ENCODE measurements at places on chromosomes 6 and 20.

- ATAC-seq, result no peak
Measured at GRCh38 chr6:157013649-157014304, 236.6 kb downstream of the ARID1B start.

GRCh38 chr6:30870546-30870945, 13.8 kb upstream of the DDR1 start:
- no peak for ATAC-seq

GRCh38 chr20:37642246-37642645, 51.6 kb upstream of the CTNNBL1 start:
- ATAC-seq, result no peak

DNA sequence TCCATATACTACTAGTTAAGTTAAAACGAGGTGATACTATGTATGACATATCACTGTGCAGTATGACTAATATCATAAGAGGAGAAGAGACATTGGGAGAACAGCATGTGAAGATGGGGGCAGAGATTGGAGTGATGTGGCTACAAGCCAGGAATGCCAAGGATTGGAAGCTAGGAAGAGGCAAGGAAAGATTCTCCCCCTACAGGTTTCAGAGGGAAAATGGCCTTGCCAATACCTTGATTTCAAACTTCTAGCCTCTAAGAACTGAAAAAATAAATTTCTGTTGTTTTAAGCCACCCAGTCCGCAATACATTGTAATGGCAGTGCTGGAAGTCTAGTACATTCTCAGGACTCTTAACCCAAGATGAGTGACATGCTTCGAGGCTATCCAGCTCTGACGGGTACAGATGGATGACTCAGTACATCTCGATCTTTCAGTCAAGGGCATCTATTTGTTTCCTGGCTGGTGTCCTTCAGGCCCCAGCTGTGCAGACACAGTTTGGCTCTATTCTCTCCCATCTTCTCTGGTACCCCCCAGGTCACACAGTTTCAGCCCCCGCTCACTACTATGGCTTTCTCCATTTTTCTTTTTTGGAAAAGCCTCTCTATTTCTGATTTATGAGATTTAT, 55.5 kb upstream of the THEMIS start:
- no peak for ATAC-seq

GRCh38 chr20:19937218-19937617, 79.9 kb upstream of the NAA20 start:
- no peak for ATAC-seq

DNA sequence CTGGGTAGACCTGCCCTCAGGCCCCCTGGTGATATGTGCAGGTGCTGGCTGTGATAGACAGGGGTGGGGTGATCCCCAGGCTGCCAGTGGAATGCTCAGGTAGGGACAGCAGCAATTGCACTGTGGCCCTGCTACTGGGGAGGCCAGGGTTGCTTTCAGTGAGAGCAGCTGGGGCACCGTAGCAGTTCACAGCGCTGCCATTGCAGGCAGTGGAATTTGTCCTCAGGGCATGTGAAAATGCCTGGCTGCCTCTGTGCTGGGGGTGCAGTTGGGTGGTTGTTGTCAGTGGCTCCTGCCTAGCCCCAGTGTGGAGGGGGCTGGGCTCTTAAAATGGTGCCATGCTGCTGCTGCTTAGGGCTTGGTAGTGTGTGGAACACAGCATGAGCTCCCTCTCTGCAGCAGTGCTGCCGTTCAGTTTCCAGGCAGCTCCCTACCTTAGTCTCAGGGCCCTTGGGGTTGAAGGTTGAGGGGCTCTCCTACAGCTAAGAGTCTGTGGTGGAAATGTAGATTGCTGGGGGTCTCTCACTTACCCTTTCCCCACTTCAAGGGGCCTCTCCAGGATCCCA, 23.6 kb downstream of the GJA10 start:
- no peak for ATAC-seq

DNA sequence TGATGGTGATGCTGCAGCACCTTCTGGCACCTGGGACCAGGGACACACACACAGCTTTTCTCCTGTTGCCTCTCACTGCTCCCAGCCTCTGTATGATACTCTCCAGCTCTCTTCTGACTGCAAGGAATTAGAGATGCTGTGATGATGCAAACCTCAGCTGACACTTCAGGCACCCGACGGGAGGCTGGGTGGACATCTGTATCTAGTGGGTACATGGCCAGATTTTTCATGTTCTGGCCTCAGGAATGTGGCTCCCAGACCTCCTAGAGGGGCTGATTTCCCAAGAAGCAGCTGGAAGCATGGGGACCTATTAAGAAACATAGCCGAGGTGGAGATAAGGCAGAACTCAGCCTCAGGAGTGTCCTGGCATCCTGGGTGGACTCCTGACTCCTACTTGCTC, 6.8 kb upstream of the EPB41L1 start:
- no peak for ATAC-seq

DNA sequence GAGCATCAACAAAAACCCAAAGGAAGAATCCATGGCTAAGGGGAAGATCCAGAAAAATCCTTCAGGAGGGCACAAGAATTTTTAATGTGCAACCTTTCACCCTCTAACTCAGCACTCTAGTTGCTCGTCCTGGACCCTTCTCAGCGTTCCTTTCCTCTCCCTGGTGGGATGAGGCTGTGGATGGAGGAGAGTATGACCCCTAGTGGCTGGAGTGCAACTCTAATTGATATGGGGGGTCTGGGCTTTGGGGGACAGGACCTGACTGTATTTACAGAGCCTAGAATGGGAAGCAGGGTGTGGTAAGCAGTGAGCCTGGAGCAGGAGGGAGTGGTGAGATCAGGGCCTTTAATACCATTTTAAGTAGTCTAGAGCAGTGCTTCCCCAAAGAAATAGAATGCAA, 83.9 kb upstream of the CEP85L start:
- ATAC-seq, result no peak

GRCh38 chr6:163311830-163312229, 102.7 kb upstream of the QKI start:
- ATAC-seq, result no peak

GRCh38 chr6:97077380-97077779, 152.9 kb downstream of the KLHL32 start:
- ATAC-seq, result no peak

GRCh38 chr6:92271091-92271490, 1148.3 kb downstream of the EPHA7 start:
- no peak for ATAC-seq

- ATAC-seq, result no peak
Measured at GRCh38 chr20:38169636-38170193, 4.6 kb upstream of the TGM2 start.

GRCh38 chr6:1535295-1535694, 74.4 kb upstream of the FOXC1 start:
- ATAC-seq, result peak; percentile 56

DNA sequence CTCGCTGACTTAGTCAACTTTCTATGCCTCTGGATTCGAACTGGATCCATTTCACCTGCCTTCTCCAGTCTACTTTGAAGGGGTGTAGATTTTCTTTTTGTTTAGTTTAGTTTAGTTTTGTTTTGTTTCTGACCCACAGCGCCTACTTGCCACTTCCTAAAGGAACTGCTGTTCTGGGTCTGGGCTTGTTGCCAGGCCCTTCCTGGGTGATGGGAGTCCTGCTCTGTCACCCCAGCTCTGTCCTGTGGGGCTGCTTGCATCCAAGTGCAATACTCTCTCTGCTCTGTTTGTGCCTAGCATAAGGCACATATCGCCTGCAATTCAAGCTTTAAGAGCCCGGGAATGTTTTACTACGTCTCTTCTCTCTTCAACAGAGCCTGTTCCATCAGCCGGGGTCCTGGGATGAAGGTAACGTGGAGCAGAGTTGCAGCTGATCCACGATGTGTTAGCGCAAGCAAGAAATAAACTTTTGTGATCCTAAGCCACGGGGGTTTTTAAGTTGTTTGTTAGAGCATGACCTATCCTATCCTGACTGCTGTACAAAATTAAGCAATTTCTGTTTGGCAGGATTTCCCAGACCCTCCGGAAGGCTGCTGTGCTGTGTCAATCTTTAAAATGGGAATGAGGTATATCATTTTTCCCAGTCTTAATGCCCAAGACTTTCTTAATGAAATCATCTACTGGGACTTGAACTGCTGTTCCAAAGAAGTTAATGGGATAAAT, 30.9 kb upstream of the TAGAP start:
- ATAC-seq, result no peak

DNA sequence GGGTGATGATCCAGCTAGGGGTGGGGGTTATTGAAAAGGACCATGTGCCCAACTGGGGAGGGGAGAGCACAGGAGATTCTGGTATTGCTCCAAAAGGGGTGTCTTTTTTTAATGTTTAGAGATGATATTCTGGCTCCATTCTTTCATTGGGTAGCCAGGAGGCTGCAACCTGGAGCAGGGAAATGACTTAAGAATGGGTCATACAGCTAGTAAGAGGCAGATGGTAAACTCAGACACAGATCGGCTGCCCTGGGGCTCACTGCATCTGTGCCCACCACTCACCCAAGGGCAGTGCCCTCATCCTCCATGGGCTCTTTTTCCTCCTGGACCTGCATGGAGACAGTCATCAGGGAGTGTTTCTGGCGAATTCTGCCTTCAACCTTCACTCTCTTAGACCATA, 302.0 kb upstream of the PRDM1 start:
- ATAC-seq, result no peak

GRCh38 chr6:90643381-90643780, 56.5 kb upstream of the MAP3K7 start:
- ATAC-seq, result no peak

- no peak for ATAC-seq
Measured at GRCh38 chr20:17169585-17170136, 57.2 kb upstream of the PCSK2 start.

GRCh38 chr6:42163981-42164380, 9.2 kb upstream of the GUCA1A start:
- ATAC-seq, result no peak

DNA sequence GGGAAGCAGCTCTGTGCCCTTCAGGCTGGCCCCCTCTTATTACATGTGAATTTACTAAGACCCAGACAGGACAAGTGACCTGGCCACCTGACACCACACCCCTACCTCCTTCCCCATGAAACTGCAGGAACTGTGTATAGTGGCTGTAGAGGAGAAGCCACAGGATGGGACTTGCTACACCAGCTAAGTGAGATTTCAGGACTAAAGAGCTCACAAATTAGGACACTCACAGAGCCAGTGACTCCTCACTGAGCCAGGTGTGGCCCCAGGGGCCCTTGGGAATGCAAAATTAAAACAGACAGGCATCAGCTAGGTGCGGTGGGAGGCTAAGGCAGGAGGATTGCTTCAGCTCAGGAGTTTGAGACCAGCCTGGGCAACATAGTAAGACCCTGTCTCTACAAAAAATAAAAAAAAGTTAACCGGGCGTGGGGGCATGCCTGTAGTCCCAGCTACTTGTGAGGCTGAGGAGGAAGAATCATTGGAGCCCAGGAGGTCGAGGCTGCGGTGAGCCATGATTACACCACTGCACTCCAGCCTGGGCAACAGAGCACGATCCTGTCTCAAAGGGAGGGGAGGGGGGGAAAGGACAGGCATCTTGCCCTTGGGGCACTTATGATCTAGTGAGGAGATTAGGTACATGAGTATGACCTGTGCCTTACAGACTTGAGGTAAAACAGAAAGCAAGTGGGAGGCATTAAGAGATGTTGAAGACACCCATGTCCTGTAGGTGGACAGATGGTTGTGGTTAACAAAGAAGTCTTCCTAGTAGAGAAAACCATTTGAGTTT, 23.2 kb upstream of the SRF start:
- no peak for ATAC-seq

GRCh38 chr6:158622545-158623190, 21.9 kb downstream of the DYNLT1 start:
- no peak for ATAC-seq

DNA sequence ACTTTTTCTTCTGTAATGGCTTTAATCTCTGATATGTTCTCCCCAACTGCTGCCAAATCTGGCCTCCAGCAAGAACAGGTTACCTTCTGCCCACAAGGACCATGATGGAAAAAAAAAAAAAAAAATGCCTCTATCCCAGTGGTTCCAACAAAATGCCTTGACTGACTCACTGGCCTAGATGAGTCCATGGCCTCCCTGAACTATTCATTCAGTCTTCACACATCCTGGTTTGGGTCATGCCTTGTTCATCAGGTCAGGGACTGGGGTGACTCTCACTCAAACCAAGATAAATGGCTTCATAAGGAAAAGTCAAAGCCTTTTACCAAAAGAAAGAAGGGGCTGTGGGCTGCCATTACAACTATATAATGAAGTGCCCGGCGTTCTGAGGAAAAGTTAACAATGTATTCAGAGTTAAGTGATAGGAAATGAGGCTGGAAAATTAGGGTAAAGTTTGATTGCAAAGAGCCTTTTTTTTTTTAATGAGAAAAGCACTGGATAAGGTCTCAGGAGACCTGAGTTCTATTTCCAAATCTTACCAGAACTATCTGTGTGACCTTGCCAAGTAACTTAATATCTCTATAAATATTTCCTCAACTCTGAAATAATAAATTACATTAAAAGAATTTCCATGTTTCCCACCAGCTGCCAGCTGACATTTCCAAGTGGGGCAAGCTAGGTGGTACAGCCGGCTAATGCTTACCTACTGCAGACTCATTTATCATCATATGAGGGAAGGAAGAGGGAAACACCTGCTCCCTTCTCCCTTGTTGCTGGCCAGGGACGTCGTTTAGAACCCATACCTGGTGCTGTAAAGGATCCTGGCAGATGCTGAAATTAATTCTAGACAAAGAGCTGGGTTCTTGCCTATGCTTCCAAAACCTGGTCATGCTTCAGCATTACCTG, 380.0 kb upstream of the MARCKS start:
- no peak for ATAC-seq

- no peak for ATAC-seq
Measured at GRCh38 chr6:116513224-116513875, 1.9 kb downstream of the CALHM5 start.

GRCh38 chr6:37299990-37300389, 42.0 kb upstream of the TMEM217 start:
- no peak for ATAC-seq

DNA sequence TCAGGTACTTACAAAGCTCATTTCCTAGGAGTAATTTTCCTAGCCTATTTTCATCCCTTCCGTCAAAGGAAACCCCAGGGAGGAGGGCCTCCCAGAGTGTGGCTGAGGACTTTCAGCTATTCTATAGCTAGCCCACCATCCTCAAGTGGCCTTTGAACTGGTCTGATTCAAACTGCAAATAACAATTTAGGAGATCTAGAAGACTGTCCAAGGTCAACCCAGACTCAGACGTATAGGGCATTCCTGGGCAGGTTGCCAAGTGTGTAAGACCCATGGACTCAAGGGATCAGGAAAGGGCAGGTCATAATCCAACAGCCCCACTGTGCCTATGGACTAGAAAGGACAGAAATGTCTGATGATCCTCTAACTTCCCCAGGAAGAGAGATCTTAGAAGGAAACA, 2.1 kb upstream of the RRAGD start:
- ATAC-seq, result no peak

Data from activated CD4-positive, CD25-positive, alpha-beta regulatory T cell treated with anti-CD3 and anti-CD28 coated beads, Interleukin-2, amount 50 U/mL, for 24 hours (primary cell).